ENCODE measurements at places on chromosomes 5 and 9. TPM values are rescaled to one million over a fixed set of nuclear protein-coding genes. Genes with fewer than 3 reads are reported as not detected.

CDH12 gene
- total RNA-seq, result not detected

DNA sequence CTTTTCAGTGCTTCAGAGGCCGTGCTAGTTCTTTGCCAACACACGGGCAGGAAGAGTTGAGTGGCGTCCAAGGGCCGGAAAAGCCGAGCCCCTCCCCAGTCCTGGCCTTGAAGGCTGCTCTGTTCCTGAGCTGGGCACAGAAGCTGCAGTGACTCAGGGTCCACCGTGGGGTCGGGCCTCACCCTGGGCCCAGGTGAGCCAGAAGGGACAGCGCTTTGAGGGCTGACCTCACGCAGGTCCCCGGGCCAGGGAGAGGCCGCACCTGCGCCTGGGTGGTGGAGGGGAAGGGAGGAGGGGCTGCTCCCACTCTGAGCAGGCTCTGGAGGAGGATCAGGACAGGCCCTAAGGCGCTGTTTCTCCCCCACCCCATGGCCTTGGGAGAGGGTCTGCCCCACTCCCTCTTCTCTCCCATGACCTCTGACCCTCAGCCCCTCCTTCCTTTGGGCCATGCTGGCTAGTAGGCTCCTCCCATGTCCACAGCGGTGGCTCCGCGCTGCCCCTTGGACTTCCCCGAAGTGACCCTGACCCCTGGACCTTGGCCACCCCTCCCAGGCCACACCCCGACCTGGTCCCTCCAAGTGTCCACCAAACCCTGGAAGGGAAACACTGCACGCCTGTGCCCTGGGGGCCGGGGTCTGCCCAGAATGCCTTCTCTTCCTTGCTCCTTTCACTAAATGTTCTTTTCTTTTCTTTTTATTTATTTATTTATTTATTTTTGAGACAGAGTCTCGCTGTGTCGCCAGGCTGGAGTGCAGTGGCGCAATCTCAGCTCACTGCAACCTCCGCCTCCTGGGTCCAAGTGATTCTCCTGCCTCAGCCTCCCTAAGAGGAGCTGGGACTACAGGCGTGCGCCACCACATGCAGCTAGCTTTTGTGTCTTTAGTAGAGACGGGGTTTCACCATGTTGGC lies 19.7 kb upstream of the SLC6A19 start:
- no peak for DNase-seq

TESK1 gene
- 9.9 TPM for total RNA-seq

LOX gene
- not detected for total RNA-seq

SMIM33 gene
- not detected for total RNA-seq

GRCh38 chr5:177968661-177969211 lies 27.3 kb downstream of the PROP1 start:
- no peak for DNase-seq

ANKDD1B gene
- total RNA-seq, result not detected

CDH9 gene
- not detected for total RNA-seq

- no peak for DNase-seq
These were observed 51.2 kb downstream of the ADAMTS19 start for GRCh38 chr5:129511291-129511690.

DNA sequence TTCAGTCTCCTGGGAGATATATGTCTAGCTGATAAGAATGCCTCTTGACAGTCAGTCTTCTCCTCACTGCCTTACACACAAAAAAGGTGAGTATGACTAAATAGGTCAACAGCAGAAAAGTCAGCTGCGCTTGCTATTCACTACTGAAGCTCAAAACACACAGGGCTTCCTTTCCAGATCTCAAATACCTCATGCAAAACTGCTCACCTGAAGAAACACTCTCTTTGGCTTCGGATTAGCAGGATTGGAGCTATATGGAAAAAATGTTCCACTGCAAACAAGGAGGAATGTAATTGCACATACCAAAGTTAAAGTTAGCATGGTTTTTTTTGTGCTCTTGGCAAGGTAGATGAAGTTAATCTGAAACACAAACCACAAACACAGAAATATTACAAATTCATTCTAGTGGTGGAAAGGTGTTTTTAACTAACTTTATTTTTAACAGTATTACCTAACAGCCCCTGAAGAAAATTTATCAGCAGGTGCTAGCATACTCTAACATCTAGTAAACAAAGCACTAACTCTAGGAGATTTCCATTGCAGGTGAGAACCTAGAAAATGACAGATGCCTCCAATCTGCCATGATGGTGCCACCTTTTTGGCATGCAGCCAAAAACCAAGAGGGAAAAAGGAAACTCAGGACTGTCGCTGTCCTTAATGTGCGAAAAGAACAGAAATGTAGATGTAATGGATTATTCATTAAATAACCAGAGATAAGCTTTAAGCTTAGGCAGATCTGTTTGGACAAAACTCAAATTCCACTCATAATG lies 31.8 kb downstream of the ERMP1 start:
- DNase-seq, result peak; percentile 68

GRCh38 chr5:173665326-173665725 lies 48.9 kb upstream of the BOD1 start:
- DNase-seq, result no peak

DNA sequence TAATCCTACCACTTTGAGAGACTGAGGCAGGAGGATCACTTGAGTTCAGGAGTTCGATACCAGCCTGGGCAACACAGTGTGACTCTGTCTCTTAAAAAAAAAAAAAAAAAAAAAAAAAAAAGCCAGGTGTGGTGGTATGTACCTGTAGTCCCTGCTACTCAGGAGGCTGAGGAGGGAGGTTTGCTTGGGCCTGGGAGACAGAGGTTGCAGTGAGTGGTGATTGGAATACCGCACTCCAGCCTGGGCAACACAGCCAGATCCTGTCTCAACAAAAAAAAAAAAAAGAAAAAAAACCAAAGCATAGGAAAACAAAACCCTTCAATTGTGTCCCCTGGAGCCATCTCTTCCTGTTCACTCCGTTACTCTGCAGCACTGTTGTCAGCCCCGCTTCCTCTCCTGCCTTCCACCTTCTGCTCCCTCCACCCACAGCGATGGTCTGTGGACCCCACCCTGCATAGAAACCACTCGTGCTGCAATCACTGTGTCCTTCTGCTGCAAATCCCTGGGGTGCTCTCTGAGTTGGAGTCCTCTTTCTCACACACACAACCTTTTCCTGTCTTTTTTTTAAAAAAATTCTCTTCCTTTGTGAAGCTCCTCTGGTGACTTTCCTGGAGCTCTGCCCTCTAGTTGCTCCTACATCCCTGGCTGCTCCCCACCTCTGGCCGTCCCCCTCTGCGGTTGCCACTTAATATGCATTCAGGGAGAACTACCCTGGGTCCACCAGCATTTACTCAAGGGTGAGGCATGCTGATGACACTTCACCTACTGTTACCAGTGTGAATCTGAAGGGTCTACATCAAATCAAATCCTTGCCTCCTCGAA lies 22.2 kb downstream of the CCT5 start:
- no peak for DNase-seq

DNA sequence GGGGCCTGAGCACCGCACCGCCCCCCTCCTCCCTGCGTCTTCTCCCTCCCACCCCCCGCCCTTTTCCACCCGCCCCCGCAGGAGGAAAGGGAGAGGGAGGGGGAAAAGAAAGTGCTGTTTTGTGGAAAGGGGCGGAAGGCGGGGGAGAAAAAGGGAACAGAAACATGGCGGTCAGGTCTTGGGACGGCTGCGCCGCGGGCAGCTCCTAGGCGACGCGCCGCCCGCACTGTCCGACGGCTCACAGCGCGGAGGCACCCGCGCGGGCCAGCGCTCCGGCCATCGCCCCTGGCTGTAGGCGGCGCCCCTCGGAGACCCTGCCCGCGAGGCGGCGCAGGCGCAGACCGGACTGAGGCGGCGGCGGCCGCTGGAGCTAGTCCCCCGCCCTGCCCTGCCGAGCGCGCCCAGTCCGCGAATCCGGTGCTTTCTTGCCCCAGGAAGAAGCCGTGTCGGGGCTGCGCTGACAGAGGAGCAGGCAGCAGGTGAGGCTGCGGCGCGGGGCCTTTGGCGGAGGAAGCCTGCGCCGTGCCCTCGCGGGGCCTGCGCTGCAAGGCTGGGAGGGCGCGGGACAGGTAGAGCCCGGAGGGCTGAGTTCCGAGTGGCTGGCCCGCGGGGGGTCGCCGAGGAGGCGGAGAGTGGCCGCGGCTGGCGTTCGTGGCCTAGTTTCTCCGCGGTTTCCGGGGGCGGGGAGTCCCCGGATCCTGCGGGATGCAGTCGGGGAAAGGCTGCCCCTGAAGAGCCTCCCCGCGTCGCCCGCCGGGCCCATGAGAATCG lies at the start of gene DENND4C:
Gene DENND4C (plus strand): TSS at position 339 of the 771 bp plus-strand sequence. CDS start 45,482 bp downstream, outside the sequence.
- peak; percentile 89 for DNase-seq

PCDHB14 gene
- total RNA-seq, result 0.55 TPM

ANKH gene
- total RNA-seq, result 0.68 TPM

NCS1 gene
- 44.9 TPM for total RNA-seq

CEP72 gene
- 13.9 TPM for total RNA-seq

- DNase-seq, result no peak
These were observed 93.6 kb downstream of the COL23A1 start for GRCh38 chr5:178496642-178497041.

SLC6A3 gene
- total RNA-seq, result not detected

DNA sequence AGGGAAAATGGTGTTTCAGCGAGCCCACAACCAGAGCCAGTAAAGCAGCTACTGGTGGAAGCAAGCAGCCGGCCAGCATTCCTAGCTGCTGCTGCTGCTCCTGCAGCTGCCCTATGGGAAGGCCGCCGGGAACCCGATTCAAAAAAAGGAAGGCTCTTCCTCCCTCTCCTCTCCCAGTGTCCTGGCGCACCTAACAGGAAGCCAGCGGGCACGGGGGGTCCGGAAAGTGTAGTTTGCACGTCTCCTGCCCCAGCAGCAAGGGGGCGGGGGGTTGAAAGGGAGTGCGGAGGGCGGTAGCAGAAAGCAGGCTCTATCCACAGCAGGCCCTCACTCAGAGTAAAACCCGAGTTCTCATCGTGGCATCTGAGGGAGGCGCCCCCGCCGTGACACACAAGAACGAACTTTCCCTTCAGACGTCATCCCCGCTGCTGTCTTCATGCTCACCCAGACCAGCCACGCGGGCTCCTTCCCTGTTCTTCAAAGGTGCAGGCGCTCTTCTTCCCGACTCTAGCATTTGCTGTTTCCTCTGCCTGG lies 16.5 kb downstream of the GRXCR2 start:
- no peak for DNase-seq

MTX3 gene
- 8.5 TPM for total RNA-seq

GRCh38 chr5:167453246-167454030 lies 838.0 kb upstream of the WWC1 start:
- DNase-seq, result no peak

SOX30 gene
- total RNA-seq, result not detected

DNA sequence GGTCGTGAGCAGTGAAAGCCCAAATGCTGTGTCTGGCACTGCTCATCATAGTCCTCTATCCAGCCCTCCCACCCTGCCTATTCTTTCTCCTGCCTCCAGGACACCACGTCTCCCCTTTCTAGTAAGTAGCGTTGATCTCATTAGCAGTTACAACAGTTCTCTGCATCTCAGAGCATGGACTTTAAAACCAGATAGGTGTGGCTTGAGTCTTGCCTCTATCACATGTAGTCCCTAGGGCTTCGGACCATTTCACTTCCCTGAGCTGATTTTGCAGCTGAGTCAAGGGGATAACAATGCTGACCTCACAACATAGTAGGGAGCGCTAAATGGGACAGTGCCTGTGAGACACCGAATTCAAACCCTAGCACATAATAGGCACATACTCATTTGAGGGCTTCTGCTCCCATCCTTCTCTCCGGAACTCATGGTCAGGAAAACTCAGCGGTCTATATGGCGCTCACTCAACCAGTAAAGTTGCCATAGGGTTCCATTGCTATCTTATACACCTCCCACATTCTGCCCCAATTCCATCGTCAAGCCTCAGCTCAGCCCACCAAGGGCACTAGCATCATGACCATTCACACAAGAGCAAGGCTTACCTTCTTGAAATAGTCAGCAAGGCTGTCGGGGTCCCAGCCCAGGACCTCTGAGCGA lies 515 bp downstream of the LCP2 start:
- no peak for DNase-seq

GRCh38 chr9:116467740-116468351 lies 219.3 kb upstream of the TRIM32 start:
- DNase-seq, result no peak

DNA sequence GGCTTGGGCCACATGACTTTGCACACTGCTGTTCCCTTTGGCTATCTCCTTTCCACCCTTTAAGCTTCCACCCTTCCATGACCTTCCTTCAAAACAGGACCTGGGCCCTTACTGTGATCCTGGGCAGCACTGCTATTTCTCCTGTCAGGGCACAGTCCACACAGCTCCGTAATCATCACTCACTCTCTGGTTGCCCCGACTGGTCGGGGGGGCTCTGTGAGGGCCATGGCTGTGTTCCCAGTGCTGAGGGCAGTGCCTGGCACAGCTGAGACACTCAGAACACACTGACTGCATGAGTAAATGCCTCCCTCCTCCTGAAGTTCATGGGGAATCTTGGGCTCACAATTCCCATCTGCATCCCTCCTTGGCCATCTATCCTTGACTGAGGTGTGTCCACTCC lies 12.2 kb downstream of the TRAF1 start:
- DNase-seq, result no peak

DNA sequence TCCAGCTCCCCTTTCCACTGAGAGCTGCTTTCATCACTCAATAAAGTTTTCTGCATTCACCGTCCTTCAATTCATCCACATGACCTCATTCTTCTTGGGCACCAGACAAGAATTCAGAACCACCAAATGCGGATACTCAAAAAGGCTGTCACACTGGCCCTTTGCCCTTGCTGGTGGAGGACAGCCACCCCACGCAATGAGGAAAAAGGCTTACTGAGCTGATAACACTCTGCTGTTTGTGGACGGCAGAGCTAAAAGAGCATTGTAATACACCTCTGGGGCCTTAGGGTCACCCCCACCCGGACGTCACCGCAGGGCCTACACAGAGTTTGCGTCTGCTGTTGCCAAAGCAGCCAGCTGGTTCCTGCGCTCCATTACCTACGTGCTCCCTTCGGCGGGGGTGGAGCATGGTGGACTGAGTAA lies 51.2 kb upstream of the ZNF608 start:
- no peak for DNase-seq

DNA sequence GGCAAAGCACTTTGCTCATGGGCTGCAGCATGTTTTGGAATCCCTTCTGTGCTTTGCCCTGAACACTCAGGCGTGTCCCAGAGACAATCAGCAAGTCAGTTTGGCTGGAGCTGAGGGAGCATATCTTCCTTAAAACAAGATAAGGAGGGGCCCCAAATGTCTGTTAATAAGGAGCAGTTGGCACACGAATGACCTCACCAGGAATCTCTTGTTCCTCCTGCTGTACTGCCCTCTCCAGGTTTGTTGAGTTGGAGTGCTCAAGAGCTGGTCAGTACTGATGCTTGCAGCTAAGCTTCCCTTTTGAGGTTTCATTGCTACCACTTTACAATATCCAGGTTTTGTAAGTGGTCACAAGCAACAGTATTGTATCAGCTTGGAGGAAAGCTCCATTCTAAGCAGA lies 101.3 kb upstream of the EGFLAM start:
- DNase-seq, result no peak

UBLCP1 gene
- 40.7 TPM for total RNA-seq

DNA sequence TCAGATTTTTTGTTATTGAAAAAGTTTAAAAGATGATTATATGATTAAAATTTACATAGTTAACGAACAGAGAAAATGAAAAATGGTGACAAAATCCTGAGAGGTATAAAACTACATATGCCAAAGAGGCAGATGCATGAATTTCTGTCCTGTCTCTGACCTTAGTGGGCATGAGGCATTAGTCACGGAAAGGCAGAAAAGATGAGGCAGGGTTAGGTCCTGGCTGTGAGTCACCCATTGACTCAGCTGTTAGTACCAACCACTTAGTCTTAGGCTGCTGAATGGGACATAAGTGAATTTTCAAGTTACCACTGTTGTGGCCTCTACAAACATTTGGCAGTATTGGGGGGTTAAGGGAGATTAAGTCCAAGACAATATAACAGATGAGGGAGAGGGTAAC lies 33.1 kb downstream of the RASA1 start:
- DNase-seq, result no peak

GRCh38 chr5:60776343-60776742 lies 67.7 kb downstream of the ELOVL7 start:
- DNase-seq, result no peak

GRCh38 chr9:133055788-133056420 lies 5.9 kb upstream of the CEL start:
- no peak for DNase-seq
